ENCODE measurements at places on chromosomes 11 and 22. TPM values are rescaled to one million over a fixed set of nuclear protein-coding genes. Genes with fewer than 3 reads are reported as not detected.

Gene SCO2
- 9.4 TPM for total RNA-seq

Gene OR4S1
- not detected for total RNA-seq

GRCh38 chr22:44277386-44278135, 35.2 kb downstream of the SHISAL1 start:
- DNase-seq, result no peak

DNA sequence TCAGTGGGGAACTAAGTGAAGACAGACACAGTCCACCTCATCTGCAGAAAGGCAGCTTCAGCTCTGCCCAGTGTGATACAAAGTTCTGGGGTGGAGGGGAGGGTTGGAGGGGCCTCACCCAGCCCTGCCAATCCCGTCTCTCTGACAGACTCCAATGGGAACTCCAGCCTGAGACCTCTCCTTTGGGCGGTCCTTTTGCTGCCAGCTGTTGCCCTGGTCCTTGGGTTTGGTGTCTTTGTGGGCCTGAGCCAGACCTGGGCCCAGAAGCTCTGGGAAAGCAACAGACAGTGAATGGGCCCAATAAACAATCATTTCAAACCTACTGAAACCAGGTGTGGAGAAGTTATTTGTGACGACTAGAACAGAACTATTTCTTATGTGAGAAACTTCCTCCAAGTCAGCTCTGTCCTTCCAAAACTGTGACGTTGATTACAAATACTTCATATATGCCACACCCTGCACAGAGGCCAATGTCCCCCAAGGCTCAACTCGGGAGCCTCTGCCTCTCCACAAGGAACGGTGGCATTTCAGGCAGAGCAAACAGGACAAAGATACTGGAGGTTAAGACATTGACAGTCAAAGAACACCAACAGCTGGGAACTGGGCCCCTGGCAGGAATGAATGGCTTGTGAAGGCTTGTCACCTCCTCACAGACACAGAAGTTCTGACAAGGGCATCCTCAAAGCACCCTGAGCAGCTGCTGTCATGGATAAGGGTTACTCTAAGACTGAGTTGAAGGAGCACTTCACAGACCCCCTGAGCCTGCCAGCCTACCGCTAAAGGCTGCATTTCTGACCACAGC, 8.2 kb downstream of the ZP1 start:
- no peak for DNase-seq

- peak; percentile 79 for DNase-seq
Observed at GRCh38 chr22:44689173-44689572, 12.8 kb upstream of the PRR5 start.

DNA sequence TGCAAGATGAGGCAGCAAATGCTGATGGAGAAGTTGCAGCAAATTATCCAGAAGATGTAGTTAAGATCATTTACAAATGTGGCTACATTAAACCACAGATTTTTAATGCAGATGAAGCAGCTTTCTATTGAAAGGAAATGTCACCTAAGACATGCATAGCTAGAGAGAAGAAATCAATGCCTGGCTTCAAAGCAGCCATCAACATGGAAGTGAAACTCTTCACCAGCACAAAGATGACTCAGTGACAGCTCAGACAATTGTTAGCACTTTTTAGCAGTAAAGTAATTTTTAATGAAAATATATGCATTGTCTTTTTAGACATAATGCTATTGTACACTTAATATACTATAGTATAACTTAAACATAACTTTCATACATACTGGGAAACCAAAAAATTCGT, 71.4 kb downstream of the FANCF start:
- no peak for DNase-seq

DNA sequence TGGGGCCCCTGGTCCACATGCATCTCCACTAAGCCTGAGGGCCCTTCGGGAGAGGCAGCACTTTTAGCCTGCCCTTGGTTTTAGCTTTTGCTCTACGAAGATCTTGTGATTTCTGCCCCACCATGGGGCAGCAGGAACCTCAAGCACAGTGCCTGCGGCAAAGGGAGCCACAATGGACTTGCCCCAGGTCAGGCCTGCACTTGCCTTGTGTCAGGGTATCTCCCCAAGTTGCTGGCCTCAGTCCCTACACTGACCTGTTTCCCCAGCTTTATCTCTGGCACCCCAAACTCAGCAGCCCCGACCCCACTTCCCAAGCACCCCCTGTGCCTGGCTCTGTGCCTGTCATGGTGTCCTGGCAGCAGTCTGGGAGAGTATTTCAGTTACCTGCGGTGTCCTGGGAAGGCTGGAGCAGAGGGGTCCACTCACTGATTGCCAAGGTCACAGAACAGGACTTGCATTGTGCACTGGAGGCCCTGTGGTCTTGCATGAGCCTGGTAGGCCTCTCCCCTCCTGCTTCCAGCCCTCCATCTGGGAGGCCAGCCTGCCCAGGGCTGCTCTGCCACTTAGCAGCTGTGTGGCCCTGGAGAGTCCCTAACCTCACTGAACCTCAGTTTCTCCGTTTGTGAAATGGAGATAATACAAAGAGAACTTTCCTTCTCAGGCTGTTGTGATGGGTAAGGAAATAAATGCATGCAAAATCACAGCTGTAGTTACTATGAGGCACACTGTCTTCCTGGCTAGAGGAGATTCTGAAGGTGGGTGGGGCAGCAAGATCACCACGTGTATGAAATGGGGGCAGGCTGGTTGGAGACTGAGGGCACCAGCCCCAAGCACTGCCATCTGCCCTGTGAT, 3.6 kb upstream of the AIFM3 start:
- no peak for DNase-seq

GRCh38 chr11:20017320-20017719, 143.0 kb downstream of the DBX1 start:
- no peak for DNase-seq

- DNase-seq, result no peak
Observed at GRCh38 chr22:30640361-30640760, 4.8 kb downstream of the SLC35E4 start.

- DNase-seq, result no peak
Observed at GRCh38 chr22:33036881-33037280, 21.3 kb downstream of the SYN3 start.

GRCh38 chr22:19213001-19213400, 34.5 kb upstream of the SLC25A1 start:
- DNase-seq, result no peak

DNA sequence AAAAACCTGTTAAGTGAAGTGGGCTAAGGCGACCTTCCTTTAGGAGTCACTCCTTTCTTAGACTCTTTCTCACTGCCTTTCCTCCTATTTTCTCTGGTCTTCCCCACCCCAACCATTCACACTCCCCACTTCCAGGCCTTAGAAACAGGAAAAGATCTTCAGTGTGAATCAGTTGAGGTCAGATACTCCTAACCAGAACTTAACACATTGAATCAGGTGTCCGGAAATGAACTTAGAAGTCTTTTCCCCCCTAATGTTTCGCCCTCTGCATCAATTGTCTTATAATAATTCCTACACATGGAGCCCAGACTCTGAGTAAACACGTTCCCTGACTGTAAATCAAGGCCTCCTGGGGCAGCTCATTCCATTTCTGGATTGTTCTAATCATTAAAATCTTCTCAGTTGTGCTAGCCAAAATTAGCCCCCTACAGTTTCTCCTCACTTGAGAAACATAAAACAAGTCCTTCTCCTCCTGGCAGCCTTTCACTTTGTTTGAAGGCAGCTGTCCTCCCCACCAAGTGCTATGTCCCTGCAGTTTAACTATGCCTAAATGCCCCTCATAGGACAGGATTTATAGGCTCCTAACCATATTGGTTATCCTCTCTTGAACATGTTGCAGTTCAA, 32.7 kb upstream of the USP47 start:
- no peak for DNase-seq

- DNase-seq, result peak; percentile 12
Observed at GRCh38 chr11:62398011-62398994, 20.5 kb upstream of the SCGB1A1 start.

DNA sequence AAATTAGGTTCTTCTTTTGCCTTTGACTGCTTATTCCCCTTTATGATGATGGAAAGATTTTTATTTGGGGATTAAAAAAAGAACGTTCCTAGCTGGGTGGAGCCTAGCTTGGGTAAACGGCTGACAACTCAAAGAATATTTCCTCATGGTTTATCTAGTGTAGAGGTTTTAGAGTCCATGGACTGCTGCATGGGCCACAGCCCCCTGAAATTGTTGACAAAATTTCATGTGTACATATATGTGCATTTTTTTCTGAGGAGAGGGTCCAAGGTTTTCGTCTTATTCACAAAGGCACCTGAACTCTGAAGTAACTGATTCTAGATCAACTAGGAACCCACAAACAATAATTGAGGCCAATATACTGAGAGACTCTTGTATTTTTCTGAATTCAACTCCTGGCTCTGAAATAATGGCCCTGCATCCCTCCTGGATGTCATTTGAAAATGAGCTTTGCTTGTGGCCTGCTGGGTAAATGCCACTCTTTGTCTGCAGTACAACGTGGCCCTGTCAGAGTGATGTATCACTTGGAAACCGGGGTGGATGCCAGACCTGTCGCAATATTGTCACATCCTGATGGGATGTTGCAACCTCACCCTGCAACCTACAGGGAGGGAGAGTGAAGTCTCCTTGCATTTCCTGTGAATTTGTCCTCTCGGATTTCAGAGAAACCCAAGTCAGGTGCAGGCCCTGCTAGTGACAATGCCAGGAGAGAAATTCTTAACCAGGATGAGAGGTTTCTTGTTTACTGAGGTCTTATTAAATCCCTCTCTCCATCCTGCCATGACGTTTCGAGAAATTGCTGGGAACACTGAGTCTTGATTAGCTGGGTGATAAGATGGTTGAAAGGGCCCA, 33.8 kb downstream of the EHF start:
- DNase-seq, result peak; percentile 70

DNA sequence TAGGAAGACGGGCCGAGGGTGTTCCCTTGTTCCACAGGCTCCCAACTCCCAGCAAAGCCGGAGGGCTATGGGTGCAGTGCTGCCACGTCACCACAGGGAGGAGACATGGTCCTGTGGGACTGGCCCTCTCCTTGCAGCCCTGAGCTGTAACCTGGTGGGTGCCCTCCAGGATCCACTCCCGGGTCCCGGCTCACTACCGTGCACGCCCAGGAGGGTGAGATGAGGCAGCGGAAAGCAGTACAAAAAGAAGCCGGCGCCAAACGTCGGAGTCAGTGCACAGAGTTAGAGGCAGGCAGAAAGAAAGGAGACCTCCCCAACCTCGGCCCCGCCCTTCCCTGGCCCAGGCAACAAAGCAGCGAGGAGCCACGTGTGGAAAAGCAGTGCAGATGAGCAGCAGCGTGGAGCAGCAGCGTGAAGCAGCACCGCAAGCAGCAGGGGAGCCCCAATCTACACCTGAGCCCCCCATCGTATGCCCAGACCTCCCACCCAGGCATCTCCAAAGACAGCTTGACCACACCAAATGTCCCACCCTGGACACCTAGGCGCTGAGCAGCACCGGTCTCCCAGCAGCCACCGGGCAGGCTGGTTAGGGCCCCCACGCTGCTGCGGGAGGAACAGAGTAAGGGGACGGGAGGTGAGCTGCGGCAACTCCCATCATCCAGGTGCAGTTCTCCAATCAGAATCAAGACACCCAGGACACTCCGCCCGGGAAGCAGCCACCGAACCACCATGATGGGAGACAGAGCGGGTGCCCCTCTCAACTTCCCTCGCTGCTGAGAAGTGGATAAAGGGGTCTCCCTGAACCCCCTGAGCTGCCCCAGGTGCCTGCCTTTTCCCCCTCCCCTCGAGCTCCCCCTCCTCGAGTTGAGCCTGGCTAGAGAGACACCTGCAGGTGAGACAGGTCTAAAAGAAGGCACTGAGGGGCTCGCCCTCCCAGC, 28.8 kb downstream of the IGSF9B start:
- peak; percentile 75 for DNase-seq

DNA sequence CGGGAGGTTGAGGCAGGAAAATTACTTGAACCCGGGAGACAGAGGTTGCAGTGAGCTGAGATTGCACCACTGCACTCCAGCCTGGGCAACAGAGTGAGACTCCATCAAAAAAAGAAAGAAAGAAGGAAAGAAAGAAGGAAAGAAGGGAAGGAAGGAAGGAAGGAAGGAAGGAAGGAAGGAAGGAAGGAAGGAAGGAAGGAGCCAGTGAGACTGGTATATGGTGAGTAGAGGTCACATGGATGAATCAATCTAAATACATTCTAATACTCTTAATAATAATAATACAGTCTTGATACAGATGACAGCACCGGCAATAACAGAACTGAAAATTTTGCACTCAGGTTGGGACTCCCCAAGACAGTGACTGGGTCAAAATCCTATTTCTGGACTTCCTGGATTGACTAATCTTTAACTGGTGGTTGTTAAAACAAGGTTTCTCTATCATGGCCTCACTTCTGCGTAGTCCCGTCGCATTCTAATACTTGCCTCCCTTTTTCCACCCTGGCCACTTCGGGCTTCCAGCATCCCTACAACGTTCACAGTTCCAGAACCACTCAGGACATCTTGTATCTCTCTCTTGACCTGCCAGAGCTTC, 53.5 kb upstream of the EIF3M start:
- no peak for DNase-seq

DNA sequence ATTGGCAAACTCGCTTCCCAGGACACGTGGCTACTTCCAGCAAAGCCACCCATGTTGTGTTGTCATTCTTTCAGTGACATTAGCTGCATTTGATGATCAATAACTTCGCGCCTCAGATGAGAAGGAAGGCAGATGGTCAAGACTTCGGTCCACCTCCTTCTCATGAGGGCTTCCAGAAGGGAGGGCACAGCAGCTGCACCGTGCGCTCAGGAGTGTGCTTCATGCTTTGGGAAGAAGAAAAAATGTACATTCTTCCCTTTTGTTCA, 25.3 kb downstream of the IGLL5 start:
- no peak for DNase-seq

DNA sequence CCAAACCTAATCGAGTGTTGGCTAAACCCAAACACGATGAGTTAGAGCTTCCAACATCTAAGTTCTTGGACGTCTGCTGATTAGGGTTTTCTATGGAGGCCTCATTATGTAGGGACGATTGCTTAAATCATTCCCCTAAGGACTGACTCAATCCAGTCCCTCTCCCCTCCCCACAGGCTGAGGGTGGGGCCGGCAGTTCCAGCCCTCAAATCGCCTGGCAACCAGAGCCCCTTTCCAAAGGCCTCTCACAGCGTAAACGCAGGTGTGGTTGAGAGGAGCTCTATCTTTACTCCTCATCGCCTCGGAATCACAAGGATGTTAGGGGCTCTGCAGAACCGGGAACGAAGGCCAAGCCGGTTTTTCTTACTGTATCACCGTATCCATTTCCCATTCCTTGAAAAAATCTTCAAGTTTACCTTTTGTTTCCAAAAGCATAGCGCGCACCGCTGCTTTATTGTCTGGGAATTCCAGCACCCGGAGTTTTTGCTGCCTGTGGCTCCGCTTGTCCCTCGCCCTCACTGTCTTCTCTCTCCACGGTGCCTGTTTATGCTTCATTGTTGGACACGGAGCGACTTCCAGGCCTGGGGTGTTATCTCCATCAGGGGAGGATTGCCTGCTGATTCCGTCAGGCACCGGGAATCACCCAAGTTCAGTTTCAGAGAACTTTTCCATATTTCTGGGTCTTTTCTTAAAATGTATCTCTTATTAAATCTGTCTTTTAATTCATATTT, 13.8 kb upstream of the IFITM3 start:
- DNase-seq, result no peak

- DNase-seq, result no peak
Observed at GRCh38 chr11:83205608-83206185, 12.2 kb downstream of the ANKRD42 start.

GRCh38 chr11:64037027-64037634, 1.4 kb downstream of the FLRT1 start:
- DNase-seq, result no peak

Measured in Daoy (cell line).